ENCODE measurements at places on chromosomes 1 and 21.
A peak's percentile ranks its signal among the peaks of the same experiment; 100 is the strongest.

DNA sequence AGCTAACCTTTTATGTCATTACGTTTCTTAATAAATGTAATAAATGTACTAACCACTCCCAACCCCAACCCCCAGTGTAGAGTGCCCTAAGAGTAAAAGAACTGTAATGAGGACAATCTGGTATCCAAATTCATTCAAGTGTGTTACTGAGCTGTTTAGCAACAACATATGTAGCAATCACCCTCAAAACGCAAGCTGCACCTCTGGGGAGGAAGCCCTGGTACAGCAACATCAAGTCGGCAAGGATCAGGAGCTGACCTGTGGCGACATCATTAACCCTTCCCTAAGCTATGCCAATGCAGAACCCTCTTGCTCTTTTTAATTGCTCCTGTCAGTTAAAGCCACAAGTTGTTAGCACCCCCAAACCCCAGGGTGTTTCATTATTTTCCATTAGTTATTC lies 47.1 kb downstream of the STX6 start:
- DNase-seq, result no peak

- no peak for DNase-seq
Observed at GRCh38 chr1:114159941-114160340, 6.3 kb upstream of the SYT6 start.

GRCh38 chr21:37994211-37994610 lies 78.0 kb upstream of the KCNJ6 start:
- no peak for DNase-seq

GRCh38 chr1:10402729-10403274 lies 3.9 kb downstream of the PGD start:
- DNase-seq, result no peak

- DNase-seq, result peak; percentile 79
Observed at GRCh38 chr1:229229137-229229720, 41.7 kb upstream of the RAB4A start.

GRCh38 chr1:234217316-234217840 lies 155.9 kb upstream of the COA6 start:
- DNase-seq, result no peak

DNA sequence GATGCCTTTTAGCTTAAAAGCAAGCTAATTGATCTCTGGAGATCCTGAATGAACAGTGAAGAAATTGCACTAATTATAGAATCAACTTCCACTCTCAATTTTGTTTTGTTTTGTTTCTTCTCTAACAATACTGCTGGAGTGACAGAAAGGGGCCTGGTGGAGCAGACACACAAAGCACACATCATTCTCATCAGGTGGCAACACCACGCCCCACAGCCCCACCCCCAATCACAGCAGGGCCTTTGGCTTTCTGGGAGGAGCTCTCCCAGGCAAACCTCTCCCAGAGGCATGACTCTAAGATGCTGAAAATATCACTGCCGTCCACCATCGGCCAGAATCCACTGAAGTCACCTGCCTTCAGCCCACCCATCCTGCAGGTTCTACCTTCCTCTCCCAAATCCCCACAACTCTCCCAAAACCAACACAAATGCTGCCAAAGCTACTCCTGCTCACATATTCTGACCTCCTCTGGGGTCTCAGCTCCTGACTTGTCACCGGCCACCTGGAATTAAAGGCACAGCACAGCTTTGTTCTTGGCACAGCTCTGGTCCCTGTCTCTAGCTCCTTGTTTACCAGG lies 120.7 kb downstream of the GRIK3 start:
- peak; percentile 87 for DNase-seq

GRCh38 chr1:44223187-44223610 lies 9.9 kb downstream of the DMAP1 start:
- no peak for DNase-seq

- no peak for DNase-seq
Observed at GRCh38 chr1:215475796-215476481, 91.2 kb upstream of the KCTD3 start.

- DNase-seq, result no peak
Observed at GRCh38 chr1:163610486-163610885, 288.7 kb downstream of the NUF2 start.

GRCh38 chr1:212722270-212722957 lies 22.8 kb upstream of the BATF3 start:
- DNase-seq, result no peak

DNA sequence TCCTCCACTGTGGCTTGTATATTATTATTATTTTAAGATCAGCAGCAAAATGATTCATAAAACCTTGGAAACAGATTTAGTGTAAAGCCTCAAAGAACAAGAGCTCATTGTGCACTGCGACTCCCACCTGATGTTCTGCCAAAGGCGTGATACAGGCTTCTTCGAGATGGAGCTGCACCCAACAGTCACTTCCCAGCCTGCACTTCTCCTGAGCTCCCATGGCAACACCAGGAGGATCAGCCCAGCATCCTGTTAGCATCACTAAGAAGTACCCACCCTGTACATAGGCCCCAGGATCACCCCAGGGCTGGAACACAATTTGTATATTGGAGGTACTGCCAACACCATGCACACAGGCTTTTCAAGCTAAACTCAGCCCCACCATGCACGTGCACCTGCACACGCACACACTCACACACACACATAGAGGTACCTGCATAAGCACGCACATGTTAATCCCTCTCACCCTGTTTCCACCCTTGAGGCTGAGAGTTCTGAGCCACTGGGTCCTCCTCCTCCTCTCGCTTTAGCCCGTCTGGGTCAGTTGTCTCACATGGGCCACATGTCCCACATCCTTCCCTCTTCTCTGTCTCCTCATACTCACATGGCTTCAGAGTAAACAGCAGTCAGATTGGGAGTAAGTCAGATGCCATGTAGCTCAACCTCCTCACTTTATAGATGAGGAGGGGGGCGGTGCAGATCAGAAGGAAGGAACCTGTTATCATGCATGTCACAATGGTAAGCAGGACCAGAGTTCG lies 281.9 kb upstream of the POU3F1 start:
- DNase-seq, result no peak

DNA sequence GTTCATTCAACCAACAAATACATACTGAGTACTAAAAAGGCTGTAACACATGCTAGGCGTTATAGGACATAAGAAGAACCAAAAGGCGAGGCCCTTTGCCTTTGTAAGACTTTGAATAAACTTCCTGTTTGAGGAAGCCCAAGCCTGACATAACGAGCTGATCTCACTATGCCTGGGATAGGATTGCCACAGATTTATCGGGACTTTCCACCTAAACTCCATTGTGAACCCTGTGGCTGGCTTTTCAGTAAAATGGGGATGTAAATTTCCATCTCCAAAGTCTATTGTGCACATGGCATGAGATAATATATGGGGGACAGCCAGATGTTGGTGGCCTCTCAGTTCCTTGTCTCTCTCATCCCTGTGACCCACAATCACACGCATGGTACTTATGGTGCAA lies 41.9 kb downstream of the LMO4 start:
- no peak for DNase-seq

GRCh38 chr1:230280906-230281413 lies 145.2 kb downstream of the PGBD5 start:
- DNase-seq, result no peak

DNA sequence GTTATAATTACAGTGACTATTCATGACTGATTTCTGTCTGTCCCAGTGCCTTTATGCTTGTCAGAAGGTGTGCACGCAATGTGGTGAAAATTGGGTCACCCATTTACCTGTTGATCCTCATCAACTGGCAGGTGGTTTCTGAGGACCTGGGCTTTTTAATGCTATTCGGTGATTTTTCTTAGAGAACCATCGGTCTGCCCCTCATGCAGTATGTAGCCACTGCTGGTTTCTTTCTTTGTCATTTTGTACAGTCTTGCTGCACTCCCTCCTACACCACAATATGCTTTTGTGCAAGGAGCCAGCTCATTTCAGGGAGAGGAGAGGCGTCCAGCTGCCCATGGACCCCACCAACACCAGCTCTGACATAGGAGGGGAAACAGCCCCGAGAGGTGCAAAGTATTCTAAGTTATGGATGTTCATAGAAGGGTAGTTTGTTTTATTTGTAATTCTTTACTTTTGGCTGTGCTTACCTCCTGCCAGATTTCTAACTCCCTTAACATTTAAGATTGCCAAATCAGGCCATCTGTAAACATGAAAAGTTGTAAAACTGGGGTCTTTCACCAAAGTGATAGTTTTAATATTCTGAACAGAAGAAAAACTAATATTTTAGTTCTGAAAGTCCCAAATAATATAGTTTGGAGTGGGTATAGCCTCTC lies 325.3 kb downstream of the PTBP2 start:
- no peak for DNase-seq

- DNase-seq, result no peak
Observed at GRCh38 chr1:9211291-9211811, 23.2 kb upstream of the H6PD start.

- DNase-seq, result no peak
Observed at GRCh38 chr1:64031236-64031635, 172.2 kb upstream of the UBE2U start.

DNA sequence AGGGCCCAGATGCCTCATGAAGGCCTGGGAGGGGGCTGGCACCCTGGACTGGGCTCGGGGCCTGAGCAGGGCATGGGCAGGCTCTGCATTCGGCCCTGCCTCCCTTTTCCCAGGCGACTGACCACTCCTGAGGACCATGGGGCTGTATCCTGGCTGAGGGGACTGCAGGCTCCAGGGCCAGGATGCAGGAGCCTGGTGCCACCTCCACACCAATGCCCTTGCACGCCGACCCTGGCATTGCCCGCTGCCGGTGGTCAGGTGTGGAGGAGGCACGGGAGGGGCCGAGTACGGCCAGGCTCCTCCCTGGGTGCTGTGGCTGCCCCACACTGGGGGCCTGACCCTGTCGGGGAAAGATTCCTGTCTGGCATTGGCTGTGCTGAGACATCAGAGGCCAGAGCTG lies 128.9 kb downstream of the SIK1 start:
- no peak for DNase-seq

DNA sequence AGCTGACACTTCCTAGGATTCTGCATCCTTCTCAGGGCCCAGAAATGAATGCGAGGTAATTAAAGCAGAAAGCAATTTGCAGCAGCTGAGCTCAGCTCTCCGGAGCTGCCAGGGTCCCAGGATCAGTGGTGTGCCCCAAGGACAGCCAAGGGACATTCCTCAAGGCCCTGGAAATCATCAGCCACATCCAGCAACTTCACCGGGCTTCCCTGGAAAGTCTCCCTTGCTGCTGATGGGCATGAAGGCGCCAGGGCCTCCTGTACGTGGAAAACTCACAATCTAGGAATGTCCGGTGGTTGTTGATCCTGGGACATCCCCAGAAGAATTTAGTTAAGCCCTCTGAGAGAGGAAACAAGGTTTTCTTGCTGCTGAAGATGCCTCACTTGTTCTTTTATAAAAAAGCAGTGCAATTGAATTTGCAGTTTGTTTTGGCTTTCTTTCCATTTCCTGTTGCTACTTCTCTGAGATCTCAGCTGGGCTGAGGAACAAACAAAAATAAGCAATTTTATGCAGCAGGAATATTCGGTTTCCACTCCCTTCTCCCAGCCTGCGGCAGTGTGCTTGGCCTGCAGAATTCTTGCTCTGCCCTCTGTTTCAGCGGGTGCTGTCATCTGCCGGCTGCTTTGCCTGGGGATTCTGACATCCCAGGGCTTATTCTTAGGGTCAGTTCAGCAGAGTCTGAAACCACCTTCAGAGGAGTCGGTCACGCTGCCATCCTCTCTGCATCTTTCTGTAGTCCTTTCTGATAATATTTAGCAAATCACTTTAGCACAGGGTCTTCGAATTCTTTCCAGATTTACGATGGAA lies 85.9 kb downstream of the TCP10L start:
- DNase-seq, result no peak

- DNase-seq, result no peak
Observed at GRCh38 chr1:227816750-227817446, 1.4 kb downstream of the PRSS38 start.

DNA sequence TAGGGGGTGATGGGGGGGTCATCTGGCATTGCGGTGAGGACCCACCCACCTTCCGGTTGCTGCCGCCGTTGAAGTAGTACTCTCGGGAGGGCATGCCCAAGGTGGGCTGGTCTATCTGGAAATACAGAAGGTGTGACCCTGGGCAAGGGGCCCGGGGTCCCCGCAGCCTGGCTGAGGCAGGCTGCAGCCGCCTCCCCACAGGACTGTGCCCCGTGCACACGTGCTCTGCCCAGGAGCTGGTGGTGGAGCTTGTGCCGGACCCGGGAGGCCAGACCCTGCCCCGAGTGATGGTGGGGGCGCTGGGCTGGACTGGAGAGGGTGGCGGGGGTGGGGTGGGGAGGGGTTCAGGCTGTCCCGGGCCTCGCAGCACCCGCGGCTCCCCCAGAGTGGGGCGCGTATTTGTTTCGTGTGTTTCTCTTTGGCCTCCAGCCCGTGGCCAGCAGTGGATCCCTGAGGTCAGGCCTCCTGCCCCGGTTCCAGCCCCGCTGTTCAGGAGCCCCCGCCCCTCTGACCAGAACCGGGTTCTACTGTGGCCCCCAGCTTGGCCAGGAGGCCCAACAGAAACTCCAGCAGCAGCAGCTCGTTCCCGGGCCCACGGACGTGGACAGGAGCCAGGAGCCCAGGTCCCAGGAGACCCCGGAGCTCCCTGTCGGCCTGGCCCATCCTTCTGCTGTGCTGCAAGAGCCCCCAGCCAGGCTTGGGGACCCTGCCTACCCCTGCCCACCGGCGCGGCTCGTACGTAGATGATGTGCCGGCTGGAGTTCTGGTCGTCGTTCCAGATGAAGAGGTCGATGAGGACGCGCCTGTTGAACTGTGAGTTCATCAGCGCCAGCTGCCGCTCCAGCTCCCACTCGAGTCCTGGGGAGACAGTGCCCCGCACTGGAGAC lies 19.2 kb downstream of the PRXL2B start:
- DNase-seq, result peak; percentile 33

DNA sequence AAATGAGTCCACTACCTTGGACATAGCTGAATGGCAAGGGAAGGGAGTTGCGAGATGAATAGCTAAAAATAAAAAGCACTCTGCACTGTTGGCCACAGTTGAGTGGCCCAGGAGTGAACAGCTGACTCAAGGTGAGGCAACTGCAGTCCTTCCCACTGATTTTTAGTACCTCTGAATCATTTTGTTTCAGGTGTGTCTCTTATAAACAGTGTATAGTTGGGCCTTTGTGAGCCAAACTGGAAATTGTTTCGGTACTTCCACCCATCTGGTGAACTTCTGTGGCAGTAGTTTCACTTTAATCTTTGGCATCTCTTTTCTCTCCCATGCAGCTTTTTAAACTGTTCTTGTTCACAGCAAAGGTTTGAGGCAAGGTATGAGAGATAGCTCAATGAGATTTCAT lies 122.7 kb downstream of the VAV3 start:
- DNase-seq, result no peak

DNA sequence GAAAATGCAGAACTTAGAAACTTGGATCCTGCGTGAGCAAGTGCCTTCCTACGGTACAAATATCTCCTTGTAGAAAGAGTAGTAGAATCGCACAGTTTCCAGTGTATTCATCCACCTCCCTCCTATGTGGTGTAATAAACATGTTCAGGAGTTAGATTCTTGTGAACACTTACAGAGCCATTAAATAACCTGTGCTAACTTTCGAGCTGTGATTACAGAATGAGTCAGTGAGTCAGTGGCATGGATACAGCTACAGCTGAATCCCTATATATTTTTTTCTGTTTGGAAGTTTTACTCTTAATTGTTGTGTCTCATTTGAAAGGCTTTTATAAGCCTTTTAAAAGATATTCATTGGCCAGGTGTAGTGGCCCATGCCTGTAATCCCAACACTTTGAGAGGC lies 148.7 kb downstream of the EDEM3 start:
- no peak for DNase-seq

GRCh38 chr1:33575324-33575879 lies 103.0 kb downstream of the ZSCAN20 start:
- no peak for DNase-seq

GRCh38 chr1:37391211-37392011 lies 83.0 kb upstream of the ZC3H12A start:
- DNase-seq, result peak; percentile 84

- no peak for DNase-seq
Observed at GRCh38 chr1:2465371-2466269, 10.5 kb upstream of the PLCH2 start.

GRCh38 chr21:26637201-26637745 lies 64.2 kb upstream of the CYYR1 start:
- no peak for DNase-seq
